ENCODE measurements at places on chromosomes 5 and 9. TPM values are rescaled to one million over a fixed set of nuclear protein-coding genes. Genes with fewer than 3 reads are reported as not detected.

The EPB41L4B gene
- total RNA-seq, result 14.1 TPM

The ZNF346 gene
- total RNA-seq, result 36.1 TPM

The OTP gene
- 0.27 TPM for total RNA-seq

The GIN1 gene
- total RNA-seq, result 12.4 TPM

The PPIC gene
- 4.7 TPM for total RNA-seq

The NIPAL4 gene
- not detected for total RNA-seq

The TEX48 gene
- not detected for total RNA-seq

The AJM1 gene
- total RNA-seq, result 1.8 TPM

The SPINK7 gene
- total RNA-seq, result not detected

The SPARC gene
- 148 TPM for total RNA-seq

The HMCN2 gene
- total RNA-seq, result 2.3 TPM

The LECT2 gene
- total RNA-seq, result not detected

The SLC25A2 gene
- 0.36 TPM for total RNA-seq

The CARD9 gene
- 1.9 TPM for total RNA-seq

The CTXN3 gene
- 2.8 TPM for total RNA-seq

The AK1 gene
- total RNA-seq, result 23.0 TPM

The FOXD4L4 gene
- total RNA-seq, result 0.45 TPM

The SLC25A48 gene
- 0.91 TPM for total RNA-seq

The RNF224 gene
- total RNA-seq, result not detected

The DNAI1 gene
- 13.2 TPM for total RNA-seq

The UBQLN1 gene
- 140 TPM for total RNA-seq

The MAMDC2 gene
- total RNA-seq, result 9.6 TPM

The ITK gene
- 0.09 TPM for total RNA-seq

The GCNT1 gene
- 4.2 TPM for total RNA-seq

Data from cerebellum (tissue), 4 donors.